GM04504 (cell line): ENCODE measurements at places on chromosomes 6 and 20.

DNA sequence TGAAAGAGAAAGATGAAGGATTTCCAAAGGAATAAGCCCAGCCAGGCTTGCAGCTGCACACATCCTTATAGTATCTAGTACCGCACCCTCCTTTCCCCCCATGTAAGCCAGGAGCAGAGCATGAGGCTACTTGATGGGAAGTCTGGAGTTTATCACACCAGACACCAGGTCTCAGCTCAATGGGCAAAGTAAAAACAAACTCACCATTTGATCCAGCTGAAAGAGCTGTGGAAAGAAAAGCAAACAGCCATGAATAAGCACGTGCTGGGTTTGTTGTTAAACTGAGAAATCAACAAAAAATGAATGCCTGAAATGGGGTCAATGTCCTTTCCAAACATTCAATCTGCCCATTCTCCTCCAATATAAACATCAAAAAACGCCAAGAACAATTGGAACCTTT, 50.6 kb upstream of the MAP7 start:
- DNase-seq, result no peak

DNA sequence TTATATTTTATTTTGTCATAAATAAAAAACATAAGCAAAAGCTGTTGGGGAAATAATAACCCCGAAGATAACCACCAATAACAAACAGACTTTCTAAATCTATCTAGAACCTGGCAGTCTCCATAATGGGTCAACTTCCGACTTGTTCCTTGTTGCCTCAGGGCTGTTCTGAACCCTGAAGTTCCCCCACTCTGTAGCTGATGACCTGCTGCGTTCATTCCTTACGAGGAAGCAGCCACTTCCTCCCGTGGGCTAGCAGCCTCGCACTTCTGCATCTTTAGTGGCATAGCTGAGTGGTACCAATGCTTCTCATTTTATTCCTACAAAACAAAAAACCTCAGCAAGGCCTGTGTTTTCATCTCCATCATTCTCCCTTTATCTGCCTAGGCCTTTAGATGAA, 103.0 kb downstream of the PLEKHG1 start:
- no peak for DNase-seq

DNA sequence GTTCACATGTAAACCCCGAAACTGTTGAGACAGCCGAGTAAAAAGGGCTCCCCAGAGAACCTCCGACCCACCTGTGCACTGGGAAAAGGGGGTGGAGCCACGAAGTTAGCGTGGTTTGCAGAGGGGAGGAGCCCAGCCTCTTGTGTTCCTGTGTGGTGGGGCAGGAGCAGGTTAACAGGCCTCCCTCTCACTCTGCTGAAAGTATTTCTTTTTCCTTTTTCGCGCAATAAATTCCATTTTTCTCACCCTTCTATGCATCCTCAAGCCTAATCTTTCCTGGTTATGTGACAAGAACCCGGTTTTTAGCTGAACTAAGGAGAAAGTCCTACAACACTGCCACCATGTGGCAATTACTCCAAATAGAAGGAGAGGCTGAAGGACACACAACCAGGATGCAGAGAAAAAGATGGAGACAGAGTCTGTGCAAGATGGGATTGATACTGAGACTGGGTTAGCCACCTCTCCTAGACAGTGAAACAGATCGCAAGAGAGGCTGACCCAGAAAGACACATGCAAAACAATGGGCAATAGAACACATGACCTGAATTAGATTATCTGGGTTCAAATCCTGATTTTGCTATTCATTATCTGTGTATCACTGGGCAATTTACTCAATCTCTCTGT, 168.7 kb upstream of the PRSS16 start:
- DNase-seq, result peak; percentile 47

DNA sequence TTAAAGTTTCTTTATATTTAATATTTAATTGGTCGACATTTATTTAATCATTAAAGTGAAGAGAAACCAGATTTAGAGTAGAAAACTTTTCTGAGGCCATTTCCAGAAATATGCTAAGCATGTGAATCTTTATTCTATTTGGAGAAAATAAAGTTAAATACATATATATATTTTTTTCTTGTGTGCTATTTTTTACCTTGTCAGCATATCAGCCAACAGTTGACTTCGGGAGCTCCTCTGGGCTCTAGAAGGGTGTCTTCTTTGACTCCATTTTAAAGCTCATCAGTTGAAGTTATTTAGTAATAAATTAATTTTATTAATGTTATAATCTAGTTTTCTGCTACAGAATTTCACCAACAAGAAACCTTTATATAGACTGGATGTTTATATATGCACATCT, 73.1 kb downstream of the SH3BGRL2 start:
- DNase-seq, result no peak

GRCh38 chr20:51533291-51534172, 9.0 kb downstream of the NFATC2 start:
- no peak for DNase-seq

DNA sequence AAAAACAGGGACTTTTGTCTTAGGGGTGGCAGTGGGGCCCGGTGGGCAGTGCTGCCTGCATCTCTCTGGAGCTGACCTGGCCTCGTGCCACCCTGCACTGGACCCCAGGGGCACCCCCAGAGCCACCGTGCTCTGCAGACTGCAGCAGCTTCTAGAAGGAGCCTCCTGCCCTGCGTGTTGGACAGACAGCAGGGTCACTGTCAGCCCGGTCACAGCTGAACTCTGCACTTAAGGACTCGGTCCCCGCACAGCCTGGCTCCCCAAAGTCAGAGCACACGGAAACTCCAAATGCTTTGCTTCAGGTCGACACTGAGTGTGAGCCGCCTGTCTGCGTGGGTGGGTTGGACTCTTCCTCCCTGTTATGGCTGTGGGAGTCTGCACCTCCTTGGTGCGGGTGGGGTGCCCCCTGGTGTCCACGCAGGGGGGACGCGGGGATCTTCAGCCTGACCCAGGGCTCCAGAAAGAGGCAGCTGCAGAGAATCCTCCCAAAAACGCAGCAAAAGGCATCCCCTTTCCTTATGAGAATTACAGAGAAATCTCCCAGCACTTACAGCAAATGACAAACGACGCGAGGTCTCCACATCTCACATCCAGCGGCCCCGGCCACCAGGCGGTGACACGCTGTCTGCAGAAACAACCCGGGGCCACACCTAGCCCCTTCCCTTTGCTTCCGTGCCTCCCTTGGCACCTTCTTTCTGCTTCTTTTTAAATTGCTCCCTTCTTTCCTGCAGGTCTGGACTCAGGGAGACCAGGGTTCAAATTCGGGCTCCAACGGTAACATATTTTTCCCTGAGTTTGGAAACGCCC, 36.3 kb upstream of the DACT2 start:
- no peak for DNase-seq

DNA sequence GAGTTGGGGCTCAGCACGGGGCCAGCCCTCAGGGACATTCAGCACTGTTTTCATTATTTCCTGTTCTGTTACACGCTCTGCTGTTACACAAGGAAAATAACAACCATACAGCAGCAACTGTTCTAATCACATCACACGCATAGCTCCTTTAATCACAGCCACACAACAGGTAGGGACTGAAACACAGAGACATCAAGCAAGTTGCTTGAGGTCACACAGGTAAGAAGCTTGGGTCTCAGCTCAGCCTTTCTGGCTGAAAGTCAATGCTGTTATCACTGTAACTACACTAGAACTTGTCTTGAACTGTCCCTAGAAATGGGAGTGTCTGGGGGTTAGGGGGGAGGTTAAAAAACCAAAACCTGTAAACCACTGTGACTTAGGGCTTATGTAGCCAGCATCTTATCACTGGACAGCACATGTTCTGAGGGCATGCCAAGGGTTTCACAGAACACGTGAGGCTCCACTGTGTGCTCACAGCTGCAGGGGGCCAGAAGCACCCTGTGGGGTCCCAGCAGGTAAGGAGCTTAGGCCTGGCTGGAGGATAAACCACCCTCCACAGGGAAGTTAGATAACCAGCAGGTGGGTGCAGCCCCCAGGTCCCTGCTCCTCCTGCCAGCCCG, 146.0 kb downstream of the EYA2 start:
- no peak for DNase-seq

DNA sequence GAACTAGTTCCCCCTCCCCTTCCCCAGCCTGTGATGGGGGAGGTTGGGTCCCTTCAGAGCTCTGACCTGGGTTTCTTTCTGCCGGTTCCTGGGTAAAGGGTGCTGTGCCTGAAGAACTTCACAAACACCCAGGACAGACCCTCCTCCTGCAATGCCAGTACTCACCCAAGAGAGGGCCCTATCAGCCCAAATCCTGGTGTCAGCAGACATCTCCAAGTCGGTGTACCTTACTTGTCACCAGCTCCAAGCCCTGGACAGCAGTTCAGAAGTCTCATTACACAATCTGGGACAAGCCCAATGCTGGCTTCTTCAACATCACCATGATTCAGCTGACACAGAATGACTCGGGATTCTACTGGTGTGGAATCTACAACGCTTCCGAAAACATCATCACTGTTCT, 467 bp downstream of the TREML4 start:
- no peak for DNase-seq

DNA sequence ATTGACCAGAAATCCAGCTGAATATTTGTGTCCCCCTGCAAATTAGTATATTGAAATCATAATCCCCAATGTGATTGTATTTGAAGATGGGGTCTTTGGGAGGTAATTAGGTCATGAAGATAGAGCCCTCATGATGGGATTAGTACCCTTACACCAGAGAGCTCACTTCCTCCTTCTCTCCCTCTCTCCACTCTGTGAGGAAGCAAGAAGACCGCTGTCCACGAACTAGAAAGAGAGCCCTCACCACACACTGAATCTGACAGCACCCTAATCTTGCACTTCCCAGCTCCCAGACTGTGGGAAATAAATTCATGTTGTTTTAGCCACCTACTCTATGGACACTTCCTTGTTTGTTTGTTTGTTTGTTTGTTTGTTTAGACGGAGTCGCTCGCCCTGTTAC, 11.9 kb upstream of the PLAGL1 start:
- no peak for DNase-seq

GRCh38 chr20:62376112-62377063, 9.3 kb upstream of the LAMA5 start:
- DNase-seq, result no peak

- no peak for DNase-seq
Observed at GRCh38 chr6:146693342-146693741, 94.6 kb downstream of the ADGB start.

GRCh38 chr6:85044361-85044760, 280.0 kb upstream of the TBX18 start:
- no peak for DNase-seq

- DNase-seq, result no peak
Observed at GRCh38 chr6:31453259-31453658, 44.7 kb upstream of the MICB start.

DNA sequence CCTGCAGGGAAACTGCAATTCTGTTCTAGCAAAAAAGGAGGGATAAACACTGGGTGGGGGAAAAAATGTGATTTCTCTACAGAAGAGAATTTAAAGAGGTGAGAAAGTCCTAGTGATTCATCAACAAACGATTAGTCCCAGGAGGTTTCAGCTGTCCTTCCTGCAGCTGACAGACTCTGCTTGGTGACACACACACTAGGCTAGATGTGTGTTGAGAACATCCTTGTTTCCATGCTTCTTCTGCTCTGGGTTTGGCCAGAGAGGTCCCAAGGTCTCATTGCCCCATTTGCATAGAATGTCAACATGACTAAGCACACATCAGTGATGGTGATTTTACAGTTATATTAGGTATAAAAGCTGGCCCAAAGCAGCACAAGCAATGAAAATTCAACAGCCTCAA, 258.3 kb downstream of the NFATC2 start:
- DNase-seq, result no peak

GRCh38 chr6:56507517-56507916, 135.2 kb downstream of the DST start:
- DNase-seq, result no peak

DNA sequence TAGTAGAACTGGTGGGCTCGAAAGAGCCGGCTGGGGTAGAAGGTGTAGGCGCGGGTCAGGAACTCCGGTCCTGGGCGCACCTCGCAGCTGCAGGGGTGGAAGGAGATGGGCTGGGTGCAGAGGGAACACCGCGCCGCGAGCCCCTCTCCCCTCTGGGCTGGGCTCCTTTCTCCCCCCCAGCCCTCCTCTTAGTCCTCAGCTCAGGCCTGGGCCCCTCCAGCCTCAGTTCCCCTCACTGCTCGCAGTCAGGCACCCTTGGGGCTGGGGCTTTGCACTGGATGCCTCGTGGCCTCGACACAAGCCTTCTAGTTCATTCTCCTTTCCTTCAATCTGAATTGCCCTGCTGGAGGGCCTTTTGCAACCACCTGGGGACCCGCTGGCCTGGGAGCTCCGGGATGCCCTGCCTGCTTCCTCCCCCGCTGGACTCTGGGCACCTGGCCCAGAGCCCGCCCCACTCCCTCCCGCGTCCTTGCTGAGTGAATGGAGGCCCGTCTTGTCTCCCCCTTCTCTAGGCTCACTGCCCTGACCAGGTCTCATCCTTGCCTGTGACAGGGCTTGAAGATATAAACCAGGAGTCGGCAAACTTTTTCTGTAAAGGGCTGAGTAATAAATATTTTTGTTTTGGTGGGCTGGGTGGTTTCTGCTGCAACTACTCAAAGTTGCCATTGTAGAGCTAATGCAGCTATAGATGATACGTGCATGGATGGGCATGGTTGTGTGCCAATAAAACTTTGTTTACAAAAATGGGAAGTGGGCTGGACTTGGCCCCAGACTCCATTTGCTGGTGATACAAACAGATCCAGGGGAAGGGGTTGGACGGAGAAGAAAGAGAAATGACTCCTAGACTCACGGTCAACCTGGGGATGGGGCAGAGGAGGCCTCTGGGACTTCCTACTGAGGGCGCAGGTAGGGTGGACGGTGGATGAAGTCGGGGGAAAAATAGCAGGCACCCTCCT, 47.3 kb downstream of the APCDD1L start:
- DNase-seq, result no peak

GRCh38 chr6:56688521-56688920, 45.8 kb upstream of the DST start:
- no peak for DNase-seq

GRCh38 chr6:161073930-161074329, 82.4 kb downstream of the MAP3K4 start:
- DNase-seq, result no peak

GRCh38 chr20:38298768-38299288, 5.1 kb upstream of the BPI start:
- no peak for DNase-seq

DNA sequence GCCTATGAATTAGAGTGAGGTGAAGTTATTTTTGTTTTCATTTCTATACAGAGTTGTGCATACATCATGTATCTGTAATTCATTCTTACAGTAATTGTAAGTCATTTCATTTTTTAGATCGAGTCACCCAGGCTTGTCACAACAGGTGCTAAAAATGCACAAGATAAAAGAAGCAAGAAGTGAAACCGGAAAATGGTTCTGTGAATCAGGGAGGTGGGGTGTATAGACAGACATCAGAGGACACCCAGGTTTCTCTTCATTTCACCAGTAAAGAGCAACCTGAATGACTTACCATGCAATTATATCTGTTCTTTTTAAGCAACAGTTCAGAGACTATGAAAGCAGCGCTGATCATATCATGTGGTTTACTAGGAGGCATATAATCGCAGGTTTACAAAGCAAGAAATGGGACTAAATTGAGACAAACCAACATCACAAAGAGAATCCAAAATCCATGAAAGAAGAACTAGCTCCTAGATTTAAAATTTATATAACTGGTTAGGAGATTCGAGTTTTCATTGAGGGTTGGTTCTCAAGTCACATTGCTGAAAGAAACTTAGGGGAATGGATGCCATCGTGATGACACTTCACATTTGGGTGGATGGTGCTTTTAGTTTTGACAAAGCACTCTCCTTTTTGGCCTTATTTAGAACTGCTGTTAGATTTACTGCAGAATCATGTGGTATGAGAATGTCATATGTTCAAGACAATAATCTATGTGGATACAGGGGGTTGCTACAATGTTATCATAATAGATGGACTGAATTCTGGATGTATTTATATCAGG, 27.9 kb upstream of the TBC1D7 start:
- DNase-seq, result no peak

- no peak for DNase-seq
Observed at GRCh38 chr20:23111307-23111943, 25.3 kb upstream of the CD93 start.

GRCh38 chr6:35019171-35019570, 122.0 kb downstream of the TCP11 start:
- no peak for DNase-seq
